Neuronal stem cell (in vitro differentiated cells): ENCODE measurements at places on chromosomes 7 and 10.

- DNase-seq = no peak
Measured at GRCh38 chr7:137325927-137326326, 17.6 kb downstream of the PTN start.

DNA sequence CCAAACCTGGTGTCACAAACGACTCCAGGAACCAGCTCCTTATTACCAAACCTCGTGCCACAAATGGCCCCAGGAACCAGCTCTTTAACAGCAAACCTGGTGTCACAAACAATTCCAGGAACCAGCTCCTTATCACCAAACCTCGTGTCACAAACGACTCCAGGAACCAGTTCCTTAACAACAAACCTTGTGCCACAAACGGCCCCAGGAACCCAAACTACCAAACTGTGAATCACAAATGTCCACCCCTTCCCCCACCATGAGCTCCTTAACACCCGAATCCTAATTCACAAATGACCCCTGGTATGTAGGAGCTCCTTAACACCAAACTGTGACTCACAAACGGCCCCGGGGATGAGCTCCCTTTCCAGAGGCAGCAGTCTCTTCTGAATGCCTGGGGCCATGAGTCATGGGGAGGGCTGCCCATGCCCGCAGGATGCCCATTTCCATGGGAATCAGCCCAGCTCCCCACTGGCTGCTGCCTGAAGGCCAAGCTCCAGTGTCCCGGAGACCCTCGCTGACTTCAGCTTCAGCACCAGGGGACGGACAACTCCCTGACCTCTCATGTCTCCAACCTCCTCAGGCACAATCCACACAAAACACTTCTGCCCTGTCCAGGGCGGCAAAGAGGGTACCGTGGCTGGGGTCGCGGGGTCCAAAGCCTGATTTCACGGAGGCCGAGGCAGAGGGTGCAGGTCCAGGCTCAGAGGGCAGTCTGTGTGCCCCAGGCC, 213.1 kb downstream of the ELFN1 start:
- DNase-seq = no peak

DNA sequence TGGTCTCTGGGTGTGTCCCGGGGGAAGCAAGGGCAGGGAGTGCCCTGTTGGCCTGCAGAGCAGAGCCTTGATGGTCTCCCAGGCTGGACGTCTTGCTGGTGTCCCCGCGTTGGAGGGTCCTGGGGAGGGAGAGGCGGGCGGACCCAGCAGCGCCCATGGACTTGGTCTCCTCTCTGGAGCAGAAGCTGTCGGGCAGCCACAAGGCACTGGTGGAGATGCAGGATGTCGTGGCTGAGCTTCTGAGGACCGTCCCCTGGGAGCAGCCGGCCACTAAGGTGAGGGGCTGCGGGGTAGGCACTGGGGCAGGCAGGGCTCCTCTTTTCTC, 20.9 kb downstream of the TTYH3 start:
- DNase-seq = no peak

DNA sequence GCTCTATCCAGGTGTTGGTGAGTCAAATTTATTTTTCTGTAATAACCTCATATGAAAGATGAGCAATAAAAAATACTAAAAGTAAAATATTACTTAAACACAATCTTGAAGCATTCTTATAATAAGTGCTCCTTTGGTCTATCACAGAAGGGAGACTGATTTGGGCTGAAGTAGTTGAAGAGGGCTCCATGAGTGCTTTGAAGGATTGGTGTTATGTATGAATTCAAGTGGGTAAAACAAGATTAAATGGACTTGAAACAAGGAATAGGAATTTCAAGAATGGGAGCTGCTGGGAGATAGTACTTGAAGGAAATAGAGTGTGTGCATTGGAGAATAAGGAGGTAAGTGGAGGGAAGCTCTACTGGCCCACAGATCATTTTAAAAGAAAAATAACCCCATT, 7.3 kb upstream of the OR2A2 start:
- no peak for DNase-seq

- no peak for DNase-seq
Measured at GRCh38 chr7:26321435-26321834, 29.8 kb downstream of the SNX10 start.

DNA sequence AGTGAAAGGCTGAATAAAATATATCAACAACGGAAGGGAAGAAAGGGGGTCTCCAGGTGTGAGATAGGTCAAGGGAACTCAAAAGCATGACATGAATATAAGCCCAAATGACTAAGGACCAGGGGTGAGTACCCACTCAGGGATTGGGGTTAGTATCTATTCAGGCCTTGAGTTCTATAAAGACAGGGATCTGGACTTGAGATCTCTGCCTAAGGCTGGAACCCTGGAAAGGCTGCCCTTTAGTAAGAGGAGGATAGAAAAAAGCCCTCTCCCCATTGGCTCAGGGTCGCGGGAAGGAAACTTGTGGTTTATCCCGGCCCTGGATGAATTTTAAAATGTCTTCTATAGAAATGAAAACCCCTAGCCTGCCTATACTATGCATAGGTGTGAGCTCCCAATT, 2.4 kb upstream of the ITPRIP start:
- no peak for DNase-seq

GRCh38 chr7:116399819-116400218, 99.7 kb upstream of the CAV2 start:
- no peak for DNase-seq

DNA sequence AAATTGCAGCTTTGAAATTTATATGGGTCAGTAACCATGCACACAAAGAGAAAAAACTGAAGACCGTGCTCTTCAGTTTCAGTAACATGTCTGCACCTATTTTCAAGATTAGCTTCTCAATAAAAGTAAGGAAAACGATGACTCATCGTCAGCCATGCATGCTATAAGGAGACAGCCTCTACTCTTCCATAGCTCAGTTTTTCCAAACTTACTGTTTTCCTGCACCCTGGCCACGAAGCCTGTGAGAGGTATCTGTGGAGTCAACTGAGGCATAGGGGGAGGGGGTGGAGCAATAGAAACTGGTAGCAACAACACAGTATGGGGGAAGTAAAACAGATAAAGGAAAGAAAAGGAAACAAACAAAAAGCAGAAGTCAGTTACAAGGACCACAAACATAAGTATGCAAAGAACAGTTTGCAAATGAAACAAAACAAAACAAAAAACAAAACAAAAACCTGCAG, 58.0 kb downstream of the PDSS1 start:
- no peak for DNase-seq

GRCh38 chr10:58157076-58157766, 110.5 kb downstream of the IPMK start:
- DNase-seq = no peak

DNA sequence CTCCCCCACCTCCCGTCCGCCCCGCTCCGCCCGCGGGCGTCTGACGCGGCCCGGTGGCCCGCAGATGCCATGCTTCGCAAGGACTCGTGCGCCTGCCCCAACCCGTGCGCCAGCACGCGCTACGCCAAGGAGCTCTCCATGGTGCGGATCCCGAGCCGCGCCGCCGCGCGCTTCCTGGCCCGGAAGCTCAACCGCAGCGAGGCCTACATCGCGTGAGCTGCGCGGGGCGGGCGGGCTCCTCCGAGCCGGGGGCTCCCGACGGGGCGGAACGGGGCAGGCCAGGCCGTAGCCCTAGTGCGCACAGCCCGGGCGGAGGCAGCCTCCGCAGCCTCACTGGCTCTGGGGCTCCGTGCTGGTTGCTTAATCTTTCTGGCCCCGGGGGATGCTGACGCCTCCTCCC, 2.8 kb downstream of the ASIC3 start:
- DNase-seq = peak; percentile 78

- DNase-seq = no peak
Measured at GRCh38 chr7:1240517-1241257, 8.0 kb downstream of the UNCX start.

- no peak for DNase-seq
Measured at GRCh38 chr10:1050554-1050953, 1.6 kb upstream of the IDI1 start.

DNA sequence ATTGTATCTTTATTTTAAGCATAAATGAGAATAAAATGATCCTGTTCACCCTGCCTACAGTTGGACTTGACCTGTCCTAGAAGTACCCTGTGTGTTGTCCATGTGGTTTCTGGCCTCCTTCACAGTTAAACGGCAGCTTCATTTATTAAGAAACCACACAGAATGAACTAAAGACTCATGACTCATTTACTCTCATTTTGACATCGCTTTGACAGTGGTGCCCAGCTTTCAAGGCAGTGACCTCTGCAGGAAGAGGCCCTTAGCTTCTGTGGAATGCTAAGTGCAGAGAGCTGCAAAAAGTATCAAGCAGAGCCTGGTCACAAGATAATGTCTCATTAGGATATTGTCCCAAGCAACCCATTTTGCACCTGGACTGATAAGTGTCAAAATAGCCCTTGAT, 93.4 kb downstream of the AVL9 start:
- no peak for DNase-seq

GRCh38 chr7:67875558-67875957, 878.9 kb downstream of the TYW1 start:
- DNase-seq = no peak

DNA sequence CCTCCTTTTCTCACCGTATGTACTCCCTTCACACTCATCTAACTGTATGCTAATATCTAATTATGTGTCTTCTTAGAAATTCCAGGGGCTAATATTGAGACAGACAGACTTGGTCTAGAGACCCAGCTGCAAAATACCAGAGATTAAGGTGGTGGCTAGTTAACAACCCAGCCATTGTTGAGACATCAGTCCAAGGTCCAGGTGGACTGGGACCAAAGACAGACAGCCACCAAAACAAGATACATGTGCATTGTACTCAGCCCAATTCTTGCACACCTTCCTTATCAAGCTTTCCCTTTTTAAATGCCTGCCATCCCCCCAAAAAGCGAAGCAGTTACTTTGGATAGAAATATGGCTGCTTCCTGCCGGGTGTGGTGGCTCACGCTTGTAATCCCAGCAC, 43.3 kb upstream of the LRRN3 start:
- DNase-seq = no peak

- DNase-seq = no peak
Measured at GRCh38 chr7:30163231-30163894, 28.6 kb downstream of the MTURN start.

GRCh38 chr7:132019703-132020102, 463.3 kb upstream of the PODXL start:
- no peak for DNase-seq

DNA sequence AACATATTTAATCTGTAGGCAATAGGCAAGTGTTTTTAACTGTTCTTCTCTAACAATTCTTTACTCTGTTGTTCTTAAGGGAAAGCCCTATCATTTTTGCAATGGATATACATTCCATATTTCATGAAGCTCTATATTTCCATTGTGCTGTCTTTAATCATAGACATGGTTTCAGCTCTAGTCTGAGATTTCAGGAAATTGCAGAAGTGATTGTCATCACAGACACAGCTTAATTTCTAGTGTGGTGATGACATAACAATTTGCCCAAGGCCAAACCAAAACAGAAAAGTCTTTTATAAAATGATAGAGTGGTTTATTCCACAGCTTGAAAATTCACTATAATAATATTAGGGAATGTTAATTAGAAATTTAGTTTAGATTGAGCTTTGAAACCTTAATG, 494.1 kb upstream of the SEMA3A start:
- no peak for DNase-seq

GRCh38 chr7:25850216-25850615, 301.8 kb upstream of the NFE2L3 start:
- no peak for DNase-seq
